Stimulated activated CD4-positive, alpha-beta T cell treated with anti-CD3 and anti-CD28 coated beads, TNF-alpha, amount 100 ng/mL, for 48 hours (primary cell): ENCODE measurements at places on chromosomes 13 and 19.

GRCh38 chr13:35649162-35649561, 172.7 kb upstream of the MAB21L1 start:
- DNase-seq = no peak

GRCh38 chr13:99941086-99941485, 30.5 kb downstream of the ZIC5 start:
- no peak for DNase-seq

DNA sequence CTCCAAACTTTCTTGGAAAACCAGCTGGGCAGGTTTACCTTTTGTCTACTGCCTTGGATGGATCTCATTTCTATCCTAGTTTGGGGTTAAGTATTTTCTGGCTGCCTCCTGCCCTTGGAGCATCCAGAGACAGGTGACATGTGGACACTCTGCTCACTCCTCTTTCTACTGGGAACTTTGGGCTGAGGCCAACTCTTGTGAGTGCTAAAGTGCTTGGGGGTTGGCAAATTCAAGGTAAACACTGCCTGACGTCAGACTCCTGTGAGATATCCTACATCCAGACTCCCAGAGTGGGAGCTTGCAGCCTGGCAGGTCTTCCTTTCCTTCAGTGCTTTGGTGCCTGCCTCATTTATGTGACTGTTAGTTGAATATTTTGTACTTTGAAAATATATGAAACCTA, 388.1 kb downstream of the KCNRG start:
- DNase-seq = no peak

GRCh38 chr19:6832412-6832811, 55.0 kb upstream of the ADGRE1 start:
- DNase-seq = no peak

DNA sequence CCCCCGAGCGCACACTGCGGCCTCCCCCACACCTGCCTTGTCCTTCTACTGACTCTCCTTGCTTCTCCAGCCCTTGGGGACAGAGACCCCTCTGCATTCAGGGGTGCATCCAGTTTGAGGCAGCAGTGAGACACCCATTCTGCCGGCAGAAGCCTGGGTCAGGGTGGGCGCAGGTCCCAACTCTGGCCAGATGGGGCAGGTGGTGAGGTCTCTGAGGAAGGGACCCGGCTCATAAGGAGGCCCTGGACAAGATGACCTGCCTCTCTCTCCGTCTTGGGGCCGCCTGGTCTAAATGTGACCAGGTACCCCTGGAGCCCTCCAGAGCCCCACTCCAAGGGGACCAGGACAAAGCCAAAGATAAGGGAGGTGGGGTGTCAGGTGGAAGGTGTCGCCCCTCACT, 6.1 kb downstream of the CHERP start:
- DNase-seq = no peak

GRCh38 chr19:35852029-35852780, at the start of gene NPHS1:
Gene NPHS1, minus strand, starts transcription at chr19:35852504. Its CDS starts 667 bp downstream, at chr19:35851837.
- no peak for DNase-seq

- DNase-seq = no peak
These were observed 621.9 kb upstream of the SPRY2 start for GRCh38 chr13:80962855-80963254.

DNA sequence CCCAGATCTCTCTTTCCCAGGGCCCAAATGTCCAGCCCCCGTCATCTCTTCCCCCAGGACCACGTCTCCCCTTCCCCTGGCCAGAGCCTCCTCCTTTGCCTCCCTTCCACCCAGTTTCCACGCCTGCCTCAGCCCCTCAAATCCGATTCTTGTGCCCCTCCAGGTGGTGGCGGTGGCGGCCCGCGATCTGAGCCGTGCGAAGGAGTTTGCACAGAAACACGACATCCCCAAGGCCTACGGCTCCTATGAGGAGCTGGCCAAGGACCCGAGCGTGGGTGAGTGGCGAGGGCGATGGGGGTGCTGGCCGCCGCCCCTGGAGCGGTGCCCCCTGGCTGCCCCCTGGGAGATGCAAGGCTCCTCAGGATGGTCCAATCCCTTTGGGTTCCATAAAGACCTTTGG, 1.3 kb downstream of the DHDH start:
- DNase-seq = no peak

DNA sequence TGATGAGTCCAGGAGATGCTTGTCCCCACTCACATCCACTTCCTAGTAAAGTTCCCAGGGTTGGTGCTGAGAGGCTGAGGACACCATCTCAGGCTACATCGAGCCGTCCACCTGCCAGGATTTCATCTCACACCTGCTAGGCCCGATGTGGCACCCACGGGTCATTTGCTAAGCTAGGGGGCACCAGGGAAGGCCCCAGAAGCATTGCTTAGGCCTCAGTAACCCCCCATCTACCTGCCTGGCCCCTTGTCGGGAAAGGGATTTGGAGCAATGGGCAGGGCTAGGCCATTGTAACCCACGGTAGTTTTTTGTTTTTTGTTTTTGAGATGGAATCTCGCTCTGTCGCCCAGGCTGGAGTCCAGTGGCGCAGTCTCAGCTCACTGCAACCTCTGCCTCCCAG, 51.8 kb downstream of the F2RL3 start:
- DNase-seq = no peak

GRCh38 chr13:50375792-50376191, 360.5 kb downstream of the KCNRG start:
- no peak for DNase-seq

DNA sequence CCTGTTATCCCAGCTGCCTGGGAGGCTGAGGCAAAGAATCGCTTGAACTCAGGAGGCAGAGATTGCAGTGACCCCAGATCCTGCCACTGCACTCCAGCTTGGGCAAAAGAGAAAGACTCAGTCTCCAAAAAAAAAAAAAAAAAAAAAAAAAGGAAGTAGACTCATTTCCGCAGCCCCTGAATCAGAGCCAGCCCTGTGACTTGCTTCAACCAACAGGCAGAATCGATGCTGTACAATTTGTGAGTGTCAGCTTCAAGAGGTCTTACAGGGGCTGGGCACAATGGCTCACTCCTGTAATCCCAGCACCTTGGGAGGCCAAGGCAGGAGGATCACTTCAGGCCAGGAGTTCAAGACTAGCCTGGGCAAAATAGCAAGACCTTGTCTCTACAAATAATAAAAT, 12.8 kb downstream of the ANKRD27 start:
- no peak for DNase-seq

DNA sequence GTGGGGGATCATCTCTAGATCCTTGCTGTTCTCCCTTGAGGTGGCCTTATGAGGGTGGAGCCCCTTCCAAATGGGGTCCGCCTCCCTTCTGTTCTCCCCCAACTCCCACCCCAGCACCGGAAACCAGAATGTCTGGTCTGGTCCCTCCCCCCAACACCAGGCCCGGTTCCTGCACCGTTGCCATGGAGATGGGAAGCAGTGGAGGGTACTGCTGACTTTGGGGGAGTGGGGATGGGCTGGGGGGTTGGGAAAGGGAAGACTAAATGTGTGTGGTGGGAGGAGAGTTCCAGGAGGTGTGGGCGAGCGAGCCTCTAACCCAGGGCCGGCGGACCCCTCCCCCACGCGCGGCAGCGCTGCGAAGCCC, 1.7 kb downstream of the SHANK1 start:
- no peak for DNase-seq

- no peak for DNase-seq
These were observed 127.6 kb upstream of the GPC6 start for GRCh38 chr13:93098972-93099371.
